ENCODE measurements at places on chromosomes 3 and 15.

GRCh38 chr15:100429116-100429728 is 87.4 kb upstream of the ADAMTS17 start:
- no peak for DNase-seq

GRCh38 chr15:62455441-62455921 is 290.4 kb upstream of the C2CD4B start:
- no peak for DNase-seq

GRCh38 chr15:70219256-70219895 is 121.7 kb upstream of the TLE3 start:
- DNase-seq: peak; percentile 53

DNA sequence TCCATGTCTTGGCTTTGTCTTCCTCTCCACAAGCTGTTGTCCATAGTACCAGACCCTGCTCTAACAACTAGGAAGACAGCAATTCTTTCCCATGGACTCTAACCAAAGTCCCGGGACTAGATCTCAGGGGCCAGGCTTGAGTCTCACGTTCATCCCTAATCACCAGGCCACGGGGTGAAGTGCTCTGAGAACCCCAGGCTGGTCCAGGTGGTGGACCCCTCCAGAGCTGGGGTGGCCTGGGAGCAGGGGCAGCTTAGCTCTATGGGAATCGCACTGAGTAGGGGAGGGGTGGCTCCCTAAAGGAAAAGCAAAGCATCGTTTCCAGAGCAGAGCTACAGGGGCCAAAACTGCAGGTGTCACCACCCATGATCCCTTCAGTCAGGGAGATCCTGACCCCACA is 150.9 kb downstream of the TPRA1 start:
- no peak for DNase-seq

GRCh38 chr3:107992976-107993684 is 97.7 kb downstream of the CD47 start:
- DNase-seq: no peak

Data from hypothalamus (tissue), 51 donors.